ENCODE measurements at places on chromosomes 4 and X. TPM values are rescaled to one million over a fixed set of nuclear protein-coding genes. Genes with fewer than 3 reads are reported as not detected.

The NEXMIF gene
- polyA plus RNA-seq: not detected

The SSX1 gene
- polyA plus RNA-seq: not detected

The HSFX2 gene
- not detected for polyA plus RNA-seq

The MSX1 gene
- polyA plus RNA-seq: not detected

The VGLL1 gene
- polyA plus RNA-seq: not detected

The MED14 gene
- polyA plus RNA-seq: 15.9 TPM

The TMEM154 gene
- polyA plus RNA-seq: 5.0 TPM

The LRRC66 gene
- polyA plus RNA-seq: not detected
